ENCODE measurements at places on chromosomes 12 and 14.

- no peak for DNase-seq
These were observed 703.2 kb upstream of the STXBP6 start for GRCh38 chr14:25753130-25753529.

GRCh38 chr14:73714656-73715081 is 485 bp upstream of the PNMA1 start:
- no peak for DNase-seq

DNA sequence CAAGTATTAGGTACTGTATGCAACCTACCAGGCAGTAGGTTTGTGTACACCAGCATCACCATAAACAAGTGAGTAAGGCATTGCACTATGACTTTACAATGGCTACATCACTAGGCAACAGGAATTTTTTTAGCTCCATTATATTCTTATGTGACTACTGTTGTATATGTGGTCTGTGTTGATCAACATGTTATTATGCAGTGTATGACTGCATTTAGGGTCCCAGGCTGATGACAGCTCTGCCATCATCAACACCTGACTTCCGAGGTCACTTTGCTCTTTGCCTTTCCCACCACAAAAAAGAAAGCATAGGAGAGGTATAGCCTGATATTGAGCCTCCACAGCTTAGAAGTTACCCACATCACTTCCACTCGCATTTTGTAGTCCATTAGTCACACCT is 217.5 kb upstream of the PELI2 start:
- DNase-seq: no peak

DNA sequence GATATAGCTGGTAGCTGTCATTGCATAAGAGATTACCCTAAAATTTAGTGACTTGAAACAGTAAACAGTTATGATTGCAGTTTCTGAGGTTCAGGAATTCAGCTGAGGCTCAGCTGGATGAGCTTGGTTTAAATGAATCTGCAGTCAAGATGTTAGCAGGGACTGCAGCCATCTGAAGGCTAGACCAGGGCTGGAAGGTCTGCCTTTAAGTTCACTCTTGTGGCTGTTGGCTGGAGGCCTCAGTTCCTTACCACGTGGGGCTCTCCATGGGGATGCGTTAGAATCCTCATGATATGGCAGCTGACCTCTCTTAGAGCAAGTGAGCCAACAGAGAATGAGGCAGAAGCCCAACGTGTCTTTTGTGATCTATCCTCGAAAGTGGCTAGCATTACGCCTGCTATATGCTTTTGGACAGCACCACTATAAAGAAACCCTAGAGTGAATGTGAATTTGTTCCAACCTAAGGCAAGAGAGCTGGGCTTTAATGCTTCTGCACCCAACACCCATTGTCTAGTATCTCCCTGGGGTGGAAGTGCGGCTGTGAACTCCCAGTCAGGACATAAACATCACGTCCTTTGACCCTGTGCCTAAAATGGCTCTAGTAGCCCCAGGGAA is 26.0 kb downstream of the HSPB8 start:
- DNase-seq: no peak

DNA sequence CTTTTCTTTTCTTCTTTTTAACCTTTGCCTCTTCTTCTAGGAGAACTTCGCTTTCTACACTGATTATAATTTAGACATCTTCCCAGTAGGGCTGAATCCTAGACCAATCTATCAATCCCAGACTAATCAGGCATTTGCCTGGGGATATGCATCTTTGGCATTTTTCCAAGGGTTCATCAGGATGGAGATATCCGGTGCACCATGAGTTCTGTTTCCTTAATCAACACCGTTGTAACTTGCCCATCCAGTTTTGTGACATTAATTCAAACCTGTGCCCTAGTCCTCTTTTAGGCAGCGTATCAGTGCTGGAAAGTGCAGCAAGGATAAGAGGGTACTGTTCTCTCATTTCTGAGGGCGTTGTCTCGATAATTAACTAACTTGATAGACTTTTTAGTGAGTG is 617 bp upstream of the MGP start:
- no peak for DNase-seq

GRCh38 chr12:19596434-19597166 is 157.3 kb downstream of the AEBP2 start:
- no peak for DNase-seq
